Lower leg skin (tissue), 4 donors: ENCODE measurements at places on chromosomes 2 and 18.

- DNase-seq, result no peak
These were observed 40.4 kb upstream of the IMP4 start for GRCh38 chr2:130302164-130302886.

DNA sequence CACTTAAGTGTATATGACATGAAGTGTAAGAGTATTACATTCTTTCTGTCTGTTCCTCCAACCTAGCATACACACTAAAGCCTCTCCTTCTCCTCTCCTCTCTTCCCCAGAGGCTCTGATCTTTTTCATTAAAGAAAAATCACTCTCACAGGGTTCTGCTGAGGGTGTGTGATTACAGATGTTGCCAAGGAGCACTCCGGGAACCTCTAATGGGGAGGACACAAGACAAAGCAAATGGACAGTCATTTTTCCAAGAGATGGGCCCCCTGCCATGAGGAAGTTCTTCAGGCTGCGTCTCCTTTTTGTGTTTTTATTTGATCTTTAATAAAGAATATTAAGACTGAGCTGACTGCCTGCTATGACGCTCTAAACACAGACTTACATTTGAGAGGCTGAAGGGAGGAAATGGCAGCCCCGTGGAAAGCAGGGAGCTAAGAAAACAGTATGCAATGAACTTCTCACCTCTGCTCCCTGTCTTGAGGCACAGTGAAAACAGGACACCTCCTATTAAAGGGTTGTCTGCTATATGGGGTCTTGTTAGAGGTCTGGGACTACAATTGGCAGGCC, 578.1 kb downstream of the PIK3C3 start:
- no peak for DNase-seq

GRCh38 chr2:191851158-191851557, 4.3 kb upstream of the CAVIN2 start:
- DNase-seq, result no peak

GRCh38 chr2:111178730-111179405, 58.2 kb downstream of the BCL2L11 start:
- no peak for DNase-seq

GRCh38 chr18:46169464-46169941, 65.3 kb downstream of the HAUS1 start:
- DNase-seq, result no peak

- no peak for DNase-seq
These were observed 3.6 kb upstream of the CWC22 start for GRCh38 chr2:180010701-180011100.

- no peak for DNase-seq
These were observed 306.5 kb upstream of the TNP1 start for GRCh38 chr2:217166241-217166850.

- no peak for DNase-seq
These were observed 58.9 kb upstream of the ZSWIM2 start for GRCh38 chr2:186907897-186908296.

DNA sequence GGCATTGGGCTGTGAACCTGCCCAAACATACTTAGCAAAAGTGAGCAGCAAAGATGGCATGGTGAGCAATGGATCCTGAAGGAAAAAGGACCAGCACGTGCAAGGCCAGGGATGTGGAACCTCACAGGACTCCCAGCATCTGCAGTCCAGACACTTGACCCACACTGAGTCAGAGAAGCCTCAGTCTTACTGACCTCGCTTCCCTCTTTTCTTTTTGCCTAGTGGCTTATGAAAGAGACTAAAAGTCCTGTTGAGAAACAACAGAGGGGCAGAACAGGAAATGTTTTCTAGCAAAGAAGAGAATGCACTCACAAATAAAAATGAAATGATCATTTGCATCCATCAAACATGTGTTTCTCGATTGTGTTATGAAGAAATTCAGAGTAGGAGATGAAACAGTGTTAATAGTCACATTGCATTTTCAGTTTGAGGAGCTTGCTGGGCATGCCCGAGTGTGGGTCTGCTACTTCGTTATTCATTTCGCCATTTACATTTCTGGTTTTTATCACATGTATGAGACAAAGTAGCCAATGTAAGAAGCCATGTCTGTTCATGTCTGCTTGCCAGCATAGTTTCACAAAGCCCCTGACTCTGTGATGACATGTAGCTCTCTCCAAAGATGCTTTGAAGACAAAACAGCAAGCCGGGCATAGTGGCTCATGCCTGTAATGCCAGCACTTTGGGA, 118.4 kb downstream of the INO80D start:
- DNase-seq, result peak; percentile 36

DNA sequence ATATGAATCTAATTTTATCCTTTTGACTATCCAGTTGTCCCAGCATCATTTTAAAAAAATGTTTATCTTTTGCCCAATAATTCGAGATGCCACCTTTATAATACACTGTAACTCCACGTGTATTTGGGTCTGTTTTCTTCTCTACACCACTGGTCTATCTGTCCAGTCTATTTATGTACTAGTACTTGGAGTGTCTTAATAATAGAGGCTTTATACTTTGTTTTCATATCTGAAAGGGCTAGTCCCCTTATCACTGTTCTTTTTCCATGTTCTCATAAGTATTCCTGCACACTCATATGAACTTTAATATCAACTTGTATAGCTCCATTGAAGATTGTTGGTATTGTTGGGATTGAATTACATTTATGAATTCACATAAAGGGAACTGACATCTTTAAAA, 101.1 kb upstream of the RMP24 start:
- no peak for DNase-seq

GRCh38 chr18:1760901-1761300, 810.4 kb downstream of the METTL4 start:
- DNase-seq, result no peak

GRCh38 chr18:55244546-55244945, 285.3 kb upstream of the CCDC68 start:
- no peak for DNase-seq

GRCh38 chr2:84849271-84849952, 31.5 kb downstream of the TRABD2A start:
- DNase-seq, result no peak

- no peak for DNase-seq
These were observed 139.6 kb downstream of the TRABD2A start for GRCh38 chr2:84741182-84741822.

DNA sequence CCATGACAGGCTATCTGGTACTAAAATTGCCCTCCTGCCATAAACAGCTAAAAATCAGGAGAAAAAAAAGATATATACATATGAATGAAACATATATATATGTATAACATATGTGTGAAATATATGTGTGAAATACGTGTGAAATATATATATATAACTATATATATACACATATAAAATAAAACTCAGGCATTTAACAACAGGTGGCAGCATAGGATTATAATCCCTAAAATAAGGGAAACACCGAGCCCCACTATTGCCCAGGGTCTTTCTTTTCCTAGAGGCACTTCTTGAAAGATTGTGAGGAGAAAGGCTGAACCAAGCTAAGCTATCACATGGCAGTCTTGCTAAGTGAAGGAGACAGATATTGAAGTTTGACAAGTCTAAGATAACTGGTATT, 65.9 kb upstream of the CYTIP start:
- DNase-seq, result no peak

- DNase-seq, result no peak
These were observed 241.1 kb downstream of the SMAD2 start for GRCh38 chr18:47689371-47689770.

DNA sequence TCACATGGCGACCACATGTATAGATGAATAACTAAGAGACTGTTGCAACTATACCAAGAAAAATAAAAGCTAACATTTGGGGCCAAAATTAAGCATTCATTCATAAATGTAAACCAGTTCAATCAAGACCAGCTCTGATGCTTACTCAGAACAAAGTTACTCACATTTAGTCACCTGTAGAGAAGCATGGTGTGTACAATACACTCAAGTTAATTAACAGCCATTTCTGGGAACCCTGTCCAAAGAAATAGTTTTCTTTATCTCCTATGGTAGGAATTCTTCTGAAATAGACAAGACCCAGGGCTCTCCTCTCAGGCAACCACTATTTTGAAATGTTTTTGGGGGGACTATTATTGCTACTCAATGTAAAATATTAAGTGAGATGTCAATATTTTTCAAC, 1.6 kb downstream of the SCN3A start:
- no peak for DNase-seq

DNA sequence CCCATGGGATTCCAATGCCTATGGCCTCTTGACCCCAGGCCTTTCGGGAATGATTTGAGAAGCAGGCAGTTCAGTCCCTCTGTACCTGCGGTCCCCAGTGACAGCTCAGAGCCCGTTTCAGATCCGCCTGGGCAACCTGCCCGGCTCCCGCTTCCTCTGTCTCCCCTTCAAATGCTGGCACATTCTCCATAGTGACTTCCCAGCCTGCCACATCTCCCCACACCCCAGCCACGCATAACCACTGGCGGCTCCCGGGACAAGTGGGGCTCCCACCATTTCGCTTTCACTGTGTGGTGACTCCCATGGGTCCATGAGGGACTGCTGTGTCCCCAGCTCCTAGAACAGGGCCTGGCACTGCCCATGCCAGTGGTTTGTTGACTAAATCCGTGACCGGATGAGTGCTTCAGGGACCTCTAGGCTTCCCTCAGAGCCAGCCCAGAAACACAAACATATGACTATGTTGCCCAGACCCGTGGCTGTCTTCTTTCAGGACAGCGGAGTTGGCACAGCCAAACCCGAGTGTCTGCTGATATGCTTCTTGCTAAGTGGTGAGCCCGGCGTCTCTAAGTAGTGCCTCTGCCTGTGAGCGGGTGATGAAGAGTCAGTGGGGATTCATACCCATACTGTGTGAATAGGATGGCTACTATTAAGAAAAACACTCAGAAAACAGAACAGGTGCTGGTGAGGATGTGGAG, 91.2 kb downstream of the GLI2 start:
- no peak for DNase-seq

DNA sequence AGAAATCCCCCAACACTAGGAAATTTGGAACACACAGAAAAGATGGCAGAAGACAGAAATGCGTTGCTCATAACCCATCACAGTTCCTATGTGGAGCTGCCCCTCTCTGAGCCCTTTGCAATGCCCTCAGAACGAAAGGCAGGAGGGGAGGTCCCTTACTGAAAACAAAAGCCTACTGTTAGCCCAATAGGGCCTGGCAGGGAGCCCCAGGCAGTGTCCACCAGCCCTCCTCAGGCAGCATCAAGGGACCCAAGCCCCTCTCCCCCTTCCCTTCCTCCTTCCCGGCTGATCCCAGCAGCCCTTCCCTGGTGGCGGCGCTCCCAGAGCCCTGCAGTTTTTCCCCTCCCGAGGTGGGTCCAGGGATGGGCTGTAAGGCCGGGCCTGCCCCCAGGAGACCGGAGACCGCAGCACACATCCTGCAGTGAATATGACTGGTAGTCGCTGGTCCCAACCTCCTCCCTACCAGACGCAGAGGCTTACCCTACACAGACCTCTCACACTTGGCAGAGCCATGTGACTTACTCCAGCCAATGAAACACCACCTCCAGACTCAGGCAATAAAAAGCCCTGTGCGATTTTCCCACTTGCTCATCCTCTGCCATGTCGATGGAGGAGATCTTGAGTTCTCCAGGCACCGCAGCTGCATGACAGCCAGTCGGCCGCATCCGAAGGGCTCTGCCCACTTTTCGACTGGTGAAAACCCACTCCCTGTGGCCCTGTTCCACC, 19.4 kb upstream of the DUSP2 start:
- DNase-seq, result no peak

- DNase-seq, result no peak
These were observed 41.9 kb downstream of the ZNF521 start for GRCh38 chr18:25310045-25310444.

GRCh38 chr2:225124311-225125017, 82.2 kb upstream of the DOCK10 start:
- no peak for DNase-seq

- DNase-seq, result no peak
These were observed 153.6 kb upstream of the CCDC195 start for GRCh38 chr2:224869601-224870233.

DNA sequence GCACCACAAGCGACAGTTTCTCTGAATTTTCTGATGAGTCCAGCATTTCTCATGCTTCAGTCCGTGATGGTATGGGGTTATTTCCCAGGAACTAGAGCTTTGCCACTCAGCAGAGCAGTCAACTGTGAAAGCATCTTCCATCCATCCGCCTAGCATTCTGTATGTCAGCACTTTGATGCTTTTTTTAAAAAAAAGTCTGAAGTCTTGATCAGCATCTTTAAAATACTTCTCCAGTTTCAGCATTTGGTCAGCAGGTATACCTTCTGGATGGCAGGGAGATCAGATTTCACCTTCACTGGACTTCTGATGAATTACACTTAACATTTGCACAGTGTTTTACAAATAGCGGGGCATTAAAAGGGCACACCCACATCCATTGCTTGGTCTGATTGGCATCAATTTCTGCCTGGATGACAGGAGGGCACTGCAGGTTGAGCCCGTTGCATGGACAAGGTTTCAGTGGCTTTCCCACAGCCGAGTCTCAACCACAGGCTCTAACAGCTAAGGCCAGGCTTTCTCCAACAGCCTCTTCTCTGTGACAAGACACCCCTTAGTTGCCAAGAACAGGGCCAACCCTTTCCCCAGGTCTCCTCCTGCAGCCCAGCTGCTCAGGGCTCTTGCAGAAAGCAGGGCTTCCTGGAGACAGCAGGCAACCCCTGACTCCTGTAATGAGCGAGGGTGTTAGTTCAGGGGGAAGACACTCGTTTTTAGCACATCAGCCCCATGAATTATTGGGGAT, 54.0 kb downstream of the EMILIN2 start:
- DNase-seq, result peak; percentile 63

- no peak for DNase-seq
These were observed 277.6 kb downstream of the EXOC6B start for GRCh38 chr2:72548081-72548764.

- DNase-seq, result no peak
These were observed 67.4 kb downstream of the TXNL1 start for GRCh38 chr18:56570978-56571377.

DNA sequence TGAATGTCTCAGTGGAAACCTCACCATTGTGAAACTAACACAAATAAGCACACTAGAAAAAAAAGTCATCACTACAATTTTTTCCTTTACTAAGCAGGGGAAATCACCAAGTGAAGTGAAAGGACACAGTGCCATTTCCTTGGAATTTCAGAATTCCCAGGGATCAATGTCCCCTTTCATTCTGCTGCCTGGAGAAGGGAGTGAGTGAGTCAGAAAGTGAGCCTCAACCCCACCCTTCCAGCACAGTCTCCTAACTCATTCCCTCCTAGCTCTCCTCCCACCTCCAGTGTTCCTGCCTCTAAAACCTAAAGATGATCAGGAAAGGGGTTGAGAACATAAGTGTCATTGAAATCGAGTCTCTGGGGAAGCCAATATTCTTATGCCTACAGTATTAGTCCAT, 608.5 kb downstream of the RNF144A start:
- no peak for DNase-seq
